Activated T-helper 1 cell treated with Interleukin-2 at 50 U/mL for 16 hours (primary cell): ENCODE measurements at places on chromosomes 4 and X.

DNA sequence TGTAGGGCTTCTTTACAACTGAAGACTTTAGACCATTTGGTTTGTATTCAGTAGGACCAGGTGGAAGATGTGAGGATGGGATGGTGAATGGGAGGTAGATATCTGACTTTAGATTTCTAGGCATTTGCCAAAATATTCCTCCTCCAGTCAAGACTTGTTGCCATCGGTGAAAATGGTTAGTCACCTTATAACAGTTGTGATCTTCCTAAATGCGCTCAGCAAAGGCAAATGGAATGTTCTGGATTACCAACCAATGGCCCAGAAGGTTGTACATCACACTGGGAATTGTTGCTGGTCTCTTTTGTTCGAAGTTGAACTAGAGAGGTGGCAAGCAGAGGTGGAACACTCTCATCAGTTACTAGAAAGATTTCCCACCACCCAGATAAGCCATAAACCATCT is 33.9 kb downstream of the TMSB4X start:
- no peak for DNase-seq

DNA sequence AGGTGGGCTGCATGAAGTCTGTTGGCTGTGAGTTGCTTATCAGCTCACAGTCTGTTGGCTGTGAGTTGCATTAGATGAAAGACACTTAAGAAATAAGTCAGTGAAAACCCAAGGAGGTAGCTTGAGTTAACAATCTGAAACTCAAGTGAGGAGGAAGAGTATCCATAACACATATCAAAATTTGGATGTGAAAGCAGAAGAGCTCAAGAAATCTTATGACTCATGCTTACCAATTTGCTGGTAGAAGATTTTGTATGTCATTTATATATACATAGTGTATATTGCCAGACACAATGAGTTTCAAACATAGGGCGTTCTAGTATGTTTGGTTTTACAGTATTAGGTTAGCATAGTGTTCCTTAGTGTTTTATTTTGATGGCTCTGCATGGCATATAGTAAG is 107.4 kb downstream of the DDIT4L start:
- no peak for DNase-seq

DNA sequence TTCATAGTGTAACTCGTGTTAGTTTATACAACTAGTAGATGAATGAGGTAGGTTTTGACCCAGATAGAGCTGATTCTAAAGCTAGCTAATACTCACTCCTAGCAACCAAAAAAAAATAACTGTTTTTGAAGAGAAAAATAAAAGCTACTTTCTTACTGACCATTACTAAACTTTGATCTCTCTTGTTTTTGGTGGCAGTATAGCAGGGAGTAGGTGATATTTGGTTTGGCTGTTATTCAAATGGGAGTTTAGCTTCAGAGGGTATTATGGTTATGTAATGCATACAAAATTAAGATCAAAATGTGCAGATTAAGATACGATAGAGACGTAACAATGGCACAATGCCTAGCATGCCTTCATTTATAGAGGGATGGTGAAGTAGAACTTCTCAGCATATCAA is 1104.5 kb downstream of the PCDH19 start:
- DNase-seq, result no peak

- no peak for DNase-seq
Observed at GRCh38 chrX:69014200-69014599, 151.1 kb downstream of the PJA1 start.

DNA sequence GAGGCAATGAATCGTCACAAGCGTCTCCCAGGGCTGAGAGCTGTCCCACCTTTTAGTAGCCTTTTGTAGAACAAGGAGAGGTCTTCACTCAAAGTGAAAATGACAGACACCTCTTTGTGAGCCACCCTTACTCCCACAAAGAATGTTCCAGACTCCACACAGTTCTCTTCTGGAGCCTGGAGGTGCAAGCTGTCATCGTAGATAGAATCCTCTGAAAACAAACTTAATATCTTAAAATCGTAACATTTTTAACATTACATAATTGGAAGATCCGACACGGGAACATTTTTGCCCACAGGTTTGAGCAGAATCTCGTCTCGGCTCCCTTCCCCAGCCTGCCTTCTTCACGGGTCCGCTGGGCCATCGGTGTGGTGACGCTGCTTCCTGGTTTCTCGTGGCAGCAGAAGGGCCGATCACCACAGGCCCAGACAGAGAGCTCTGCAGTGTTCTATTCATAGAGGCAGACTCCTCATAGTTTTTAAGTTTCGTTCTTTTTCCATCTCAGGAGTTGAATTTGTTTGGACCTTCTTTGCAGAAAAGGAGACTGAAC is 27.7 kb downstream of the WFS1 start:
- DNase-seq, result no peak

DNA sequence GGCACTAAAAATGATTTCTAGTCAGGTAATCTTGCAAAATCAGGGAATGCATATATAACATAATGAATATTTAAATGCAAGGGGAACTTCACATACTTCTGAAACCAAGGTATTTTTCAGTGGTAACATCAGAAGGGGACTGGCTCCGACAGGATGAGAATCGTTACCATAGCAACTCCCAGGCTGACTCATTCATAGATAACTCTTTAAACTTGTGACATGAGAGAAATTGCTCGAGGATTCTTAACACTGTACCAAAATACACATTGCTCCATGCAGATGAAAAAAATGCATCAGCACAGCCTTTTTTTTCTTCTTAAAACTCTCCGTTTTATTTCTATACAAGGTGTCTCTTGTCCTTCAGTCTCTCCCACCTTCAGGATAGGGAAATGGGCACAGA is 114.3 kb downstream of the GABRB1 start:
- no peak for DNase-seq

- DNase-seq, result no peak
Observed at GRCh38 chrX:9466124-9466495, 1.3 kb downstream of the TBL1X start.

- DNase-seq, result no peak
Observed at GRCh38 chr4:116015549-116015948, 902.1 kb upstream of the NDST4 start.

GRCh38 chrX:49960061-49960460 is 37.7 kb downstream of the CLCN5 start:
- DNase-seq, result no peak

GRCh38 chr4:36254371-36254770 is 10.1 kb upstream of the ARAP2 start:
- DNase-seq, result no peak

DNA sequence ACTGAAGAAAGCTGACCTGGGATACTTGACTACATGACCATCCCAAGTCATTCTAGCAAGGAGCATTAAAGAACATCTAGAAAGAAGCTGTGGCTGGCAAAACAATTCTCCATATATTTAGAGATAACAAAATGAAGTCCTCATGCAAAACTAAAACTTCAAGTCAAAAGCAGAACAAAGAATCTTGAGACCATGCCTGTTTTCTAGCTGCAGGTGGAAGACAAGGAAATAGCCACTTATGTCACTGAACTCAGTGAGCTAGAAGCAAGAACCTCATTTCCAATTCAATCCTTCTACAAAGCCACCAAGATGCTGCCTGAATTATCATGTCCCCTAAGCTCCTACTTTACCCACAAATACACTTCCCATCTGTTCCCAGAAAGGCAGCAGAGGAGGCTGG is 13.8 kb downstream of the USP46 start:
- DNase-seq, result no peak

GRCh38 chr4:113147498-113148111 is 98.2 kb downstream of the ANK2 start:
- DNase-seq, result no peak

- no peak for DNase-seq
Observed at GRCh38 chr4:48243887-48244286, 25.8 kb downstream of the TEC start.

- no peak for DNase-seq
Observed at GRCh38 chr4:165539801-165540200, 161.0 kb downstream of the CPE start.

- DNase-seq, result no peak
Observed at GRCh38 chr4:164481306-164482091, 272.4 kb upstream of the SMIM31 start.

- no peak for DNase-seq
Observed at GRCh38 chr4:102522031-102522440, 20.9 kb downstream of the NFKB1 start.

GRCh38 chr4:118921786-118922185 is 33.1 kb downstream of the SYNPO2 start:
- no peak for DNase-seq

DNA sequence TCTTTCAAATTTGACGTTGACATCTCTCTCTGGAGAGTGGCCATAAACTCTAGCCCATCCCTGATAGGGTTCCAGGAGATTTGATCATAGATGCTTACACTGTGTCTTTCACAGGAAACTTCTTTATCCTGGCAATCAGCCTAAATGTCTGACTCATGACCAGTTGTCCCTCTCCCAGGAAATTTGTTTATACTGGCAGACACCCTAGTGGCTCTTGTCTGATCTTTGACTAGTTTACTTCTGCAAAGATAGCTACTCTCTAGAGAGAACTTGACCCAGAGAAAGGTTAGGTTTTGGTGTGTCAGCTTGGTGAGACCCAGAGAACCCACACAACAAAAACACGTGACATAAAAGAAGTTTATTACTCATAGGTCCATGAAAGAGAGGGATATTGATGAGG is 509.8 kb downstream of the CENPC start:
- no peak for DNase-seq

DNA sequence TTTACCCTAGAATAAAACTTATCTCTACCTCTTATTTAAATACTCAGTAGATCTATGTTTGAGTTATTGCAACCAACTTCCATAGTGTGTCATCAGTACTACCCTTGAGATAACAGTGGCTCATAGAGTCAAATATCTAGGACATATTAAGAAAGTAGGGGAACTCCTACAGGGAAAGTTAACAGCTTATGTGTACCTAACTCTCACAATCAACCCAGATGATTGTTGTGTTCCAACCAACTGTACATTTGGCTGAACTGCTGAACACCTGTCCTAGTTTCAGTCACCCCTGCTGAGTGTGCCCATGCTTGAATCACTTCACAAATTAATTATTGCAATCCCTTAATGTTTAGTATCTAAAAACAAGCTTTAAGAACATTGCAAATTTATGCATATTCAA is 244.2 kb upstream of the GRID2 start:
- DNase-seq, result no peak

DNA sequence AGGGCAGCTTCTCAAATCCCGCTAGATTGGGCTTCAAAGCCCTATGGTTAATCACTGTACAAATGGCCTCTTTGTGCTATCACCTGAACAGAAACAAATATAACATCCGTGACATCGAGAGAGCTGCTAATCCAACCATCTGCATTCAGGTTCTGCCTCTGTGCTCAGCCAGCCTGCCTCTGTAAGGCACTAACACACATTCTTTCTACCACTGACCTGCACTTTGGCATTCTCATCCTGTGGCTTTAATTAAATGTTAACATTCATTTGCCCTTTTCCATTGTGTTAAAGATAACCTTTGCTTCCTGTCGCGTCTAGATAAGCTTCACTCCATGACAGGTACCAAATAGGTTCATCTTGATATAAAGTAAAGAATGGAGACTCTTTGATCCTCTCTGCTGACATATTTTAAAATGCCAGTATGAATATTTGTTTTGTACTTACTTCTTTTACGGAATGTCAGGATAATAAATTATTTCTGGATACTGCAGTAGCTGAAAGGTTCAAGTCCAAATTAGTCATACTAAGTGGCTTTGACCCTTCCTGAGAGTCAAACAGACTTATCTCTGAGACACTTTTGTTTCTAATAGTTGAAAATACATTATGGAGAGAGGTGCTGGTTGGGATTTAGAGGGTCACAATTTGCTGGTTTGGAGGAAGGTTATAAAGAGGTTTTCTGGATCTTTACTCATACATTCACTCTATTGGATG is 505.7 kb downstream of the PACRGL start:
- DNase-seq, result no peak

DNA sequence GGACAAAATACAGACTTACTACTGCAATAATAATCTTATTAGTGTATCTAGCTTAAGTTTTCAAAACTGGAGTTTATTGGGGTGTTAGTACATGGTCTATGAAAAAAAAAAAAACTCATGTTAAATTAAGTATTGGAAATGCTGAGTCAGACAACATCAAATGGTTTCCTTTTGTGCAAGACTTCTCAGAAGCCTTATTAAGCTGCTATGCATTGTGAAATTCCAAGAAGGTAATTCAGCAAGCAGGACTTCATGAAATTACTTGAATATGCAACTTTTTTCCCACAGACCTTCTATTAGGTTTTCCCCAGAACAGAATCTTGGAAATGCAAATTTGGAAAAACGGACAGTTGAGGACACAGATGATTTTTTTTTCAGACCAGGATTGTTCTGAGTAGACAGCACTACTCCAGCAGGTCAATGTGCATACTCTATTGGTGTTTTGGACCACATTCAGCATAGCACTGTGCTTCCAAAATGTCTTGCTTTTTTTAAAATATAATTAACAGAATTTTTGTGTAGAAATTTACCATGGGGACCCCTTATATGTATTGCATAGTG is 568.8 kb upstream of the TENM3 start:
- DNase-seq, result no peak

- DNase-seq, result no peak
Observed at GRCh38 chrX:38975368-38975942, 174.2 kb downstream of the MID1IP1 start.

DNA sequence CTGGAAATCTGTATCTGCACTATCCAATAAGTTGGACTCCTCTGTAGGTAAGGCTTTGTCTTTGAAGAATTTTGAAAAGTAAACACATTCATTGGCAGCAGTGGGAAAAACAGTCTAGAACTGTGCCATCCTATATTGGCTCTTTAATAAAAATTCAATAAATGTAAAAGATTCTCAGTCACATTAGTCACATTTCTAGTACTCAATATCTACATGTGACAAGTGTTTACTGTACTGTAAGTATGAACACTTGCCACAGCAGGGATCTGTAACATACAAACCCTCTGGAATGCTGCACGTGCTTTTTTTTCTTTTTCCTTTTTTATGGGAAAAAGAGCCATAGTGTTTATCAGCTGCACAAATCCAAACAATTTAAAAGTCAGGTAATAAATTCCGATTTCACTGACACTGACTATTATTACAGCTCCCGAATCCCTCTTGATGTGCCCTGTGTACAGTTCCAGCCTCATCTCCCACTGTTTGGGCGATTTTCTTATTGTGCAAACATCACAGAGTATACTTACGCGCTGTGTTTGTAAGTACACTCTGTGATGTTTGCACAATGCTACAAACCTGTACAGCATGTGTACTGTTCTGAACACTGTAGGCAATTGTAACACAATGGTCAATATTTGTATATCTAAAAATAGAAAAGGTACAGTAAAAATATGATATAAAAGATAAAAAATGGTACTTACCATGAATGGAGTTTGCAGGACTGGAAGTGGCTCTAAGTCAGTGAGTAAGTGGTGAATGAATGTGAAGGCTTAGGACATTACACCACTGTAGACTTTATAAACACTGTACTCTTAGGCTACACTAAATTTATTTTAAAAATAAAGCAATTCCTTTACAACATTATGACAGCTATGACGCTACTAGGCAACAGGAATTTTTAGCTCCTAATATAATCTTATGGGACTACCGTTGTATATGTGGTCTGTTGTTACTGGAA is 8.7 kb downstream of the PYURF start:
- no peak for DNase-seq

- no peak for DNase-seq
Observed at GRCh38 chr4:106021737-106022410, 126.6 kb downstream of the NPNT start.

- no peak for DNase-seq
Observed at GRCh38 chr4:178414042-178414441, 971.8 kb upstream of the AGA start.

GRCh38 chrX:56382278-56382677 is 150.1 kb downstream of the KLF8 start:
- no peak for DNase-seq

- no peak for DNase-seq
Observed at GRCh38 chr4:11138964-11139363, 289.7 kb downstream of the HS3ST1 start.

- DNase-seq, result no peak
Observed at GRCh38 chr4:88285235-88285653, 883 bp upstream of the PPM1K start.
